ENCODE measurements at places on chromosomes 3 and 15.

DNA sequence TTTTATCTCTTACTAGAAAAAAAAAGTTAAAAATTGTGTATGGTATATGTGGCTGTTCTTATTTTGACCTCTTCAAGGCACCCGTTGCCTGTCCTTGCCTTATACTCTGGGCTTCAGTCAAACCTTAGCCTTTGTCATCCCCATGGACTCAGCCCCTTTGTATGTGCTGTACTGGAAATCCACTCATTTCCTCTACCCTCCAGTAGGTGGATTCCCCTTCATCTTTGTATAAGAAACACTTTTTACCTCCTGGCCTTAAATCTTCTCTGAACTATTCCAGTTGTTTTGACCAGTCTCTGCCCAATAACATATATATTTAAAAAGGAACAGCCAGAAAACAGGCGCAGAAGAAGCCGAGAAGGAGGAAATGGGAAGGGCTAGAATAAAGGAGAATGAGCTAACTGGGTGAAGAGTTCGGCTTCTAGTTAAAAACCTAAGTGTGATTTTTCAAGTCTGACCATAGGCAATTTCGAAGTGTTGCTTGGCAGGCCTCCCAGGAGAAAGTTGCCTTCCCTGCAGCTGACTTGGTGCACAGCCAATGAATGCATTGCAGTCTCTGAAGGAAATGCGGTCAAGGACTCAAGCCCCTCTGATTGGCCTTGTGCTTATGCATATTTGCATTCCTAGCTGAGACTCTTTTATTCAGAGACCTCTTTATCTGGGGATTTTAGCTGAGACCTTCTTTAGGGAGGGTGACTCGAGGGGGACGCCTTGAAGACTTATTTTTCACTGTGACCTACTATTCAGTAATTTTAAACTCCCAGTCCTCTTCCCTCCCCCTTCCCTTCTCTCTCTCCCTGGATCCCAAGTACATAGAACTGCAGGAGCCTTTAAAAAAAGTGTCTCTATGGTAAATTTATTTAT is 277.4 kb downstream of the ROBO1 start:
- DNase-seq = peak; percentile 4

DNA sequence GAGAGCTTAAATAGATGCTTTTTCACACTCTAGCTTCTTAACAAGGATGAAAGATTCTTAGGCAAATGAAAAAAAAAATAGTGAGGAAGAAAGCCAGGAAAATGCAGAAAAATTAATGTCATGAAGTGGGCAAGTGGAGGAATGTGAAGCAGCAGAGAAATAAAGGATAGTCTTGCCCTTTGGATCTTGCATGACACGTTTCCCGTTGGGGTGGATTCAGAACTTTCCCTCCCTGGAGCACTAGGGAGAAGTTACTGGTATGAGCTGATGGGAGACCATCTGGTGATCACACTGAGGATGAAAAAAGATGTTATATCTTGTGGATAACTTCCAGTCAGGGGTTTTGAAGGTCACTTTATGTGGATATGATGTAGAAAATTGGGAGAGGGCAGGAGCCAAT is 361.8 kb upstream of the ROPN1 start:
- DNase-seq = no peak

DNA sequence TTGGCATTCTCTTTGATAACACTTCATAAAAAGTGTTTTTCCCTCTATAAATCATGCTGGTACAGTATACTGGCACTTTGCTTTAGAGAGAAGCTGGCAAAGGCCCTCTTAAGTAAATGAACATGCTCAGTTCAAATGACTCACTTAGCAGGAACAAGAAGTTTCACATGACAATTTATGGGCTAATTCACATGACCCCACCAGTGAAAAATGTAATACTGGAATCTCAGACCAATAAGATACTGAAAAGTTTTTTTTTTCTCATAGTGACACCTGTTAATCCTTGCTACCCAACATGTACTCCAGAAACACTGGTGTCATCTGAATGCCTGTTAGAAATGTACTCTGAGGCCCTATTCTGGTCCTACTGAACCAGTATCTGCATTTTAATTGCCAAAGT is 13.9 kb downstream of the BTBD1 start:
- DNase-seq = peak; percentile 29

GRCh38 chr3:133371181-133371580 is 28.7 kb upstream of the BFSP2 start:
- no peak for DNase-seq

DNA sequence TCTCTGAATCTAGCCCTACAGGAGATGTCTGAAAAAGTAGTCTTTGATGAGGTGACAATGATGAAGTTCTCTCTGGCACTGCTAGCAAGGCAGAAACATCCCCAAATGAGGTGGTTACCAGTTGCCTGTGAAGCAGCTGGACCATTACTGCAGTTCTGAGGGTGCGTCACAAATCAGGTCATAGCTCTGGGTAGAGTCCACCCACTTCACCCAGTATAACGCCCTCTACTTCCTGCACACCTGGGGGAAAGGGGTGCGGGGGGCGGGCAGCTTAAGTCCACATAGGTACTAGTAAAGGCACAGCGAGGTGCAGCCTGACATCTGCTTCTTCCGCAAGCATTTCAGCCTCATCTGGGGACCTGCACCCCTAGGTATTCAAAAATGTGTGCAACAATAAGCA is 13.4 kb upstream of the SATB1 start:
- DNase-seq = no peak

- no peak for DNase-seq
These were observed 33.9 kb upstream of the STRIT1 start for GRCh38 chr3:155327430-155327829.

- DNase-seq = no peak
These were observed 91.6 kb upstream of the TRIM42 start for GRCh38 chr3:140586311-140586710.

- no peak for DNase-seq
These were observed 304.1 kb downstream of the UNC13C start for GRCh38 chr15:54282228-54282836.

- DNase-seq = peak; percentile 15
These were observed 3.7 kb upstream of the EFHB start for GRCh38 chr3:19937459-19938294.

GRCh38 chr3:186342197-186342596 is 19.8 kb downstream of the DGKG start:
- no peak for DNase-seq

- no peak for DNase-seq
These were observed 32.2 kb downstream of the HGD start for GRCh38 chr3:120649830-120650233.

DNA sequence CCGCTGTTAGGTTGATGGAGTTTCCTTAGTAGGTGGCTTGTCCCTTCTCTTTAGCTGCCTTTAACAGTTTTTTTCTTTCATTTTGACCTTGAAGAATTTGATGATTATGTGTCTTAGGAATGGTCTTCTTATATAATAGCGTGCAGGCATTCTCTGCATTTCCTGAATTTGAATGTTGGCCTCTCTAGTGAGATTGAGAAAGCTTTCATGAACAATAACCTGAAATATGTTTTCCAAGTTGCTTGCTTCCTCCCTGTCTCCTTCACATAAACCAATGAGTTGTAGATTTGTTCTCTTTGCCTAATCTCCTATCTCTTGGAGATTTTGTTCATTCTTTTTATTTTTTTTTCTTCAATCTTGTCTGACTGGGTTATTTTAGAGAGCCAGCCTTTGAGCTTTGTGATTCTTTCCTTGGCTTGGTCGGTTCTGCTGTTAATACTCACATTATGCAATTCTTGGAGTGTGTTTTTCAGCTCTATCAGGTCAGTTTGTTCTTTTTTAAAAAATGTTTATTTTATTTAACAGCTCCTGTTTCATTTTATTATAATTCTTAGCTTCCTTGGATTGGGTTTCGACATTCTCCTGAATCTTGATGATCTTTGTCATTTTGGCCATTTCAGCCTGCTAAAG is 627.9 kb downstream of the SI start:
- DNase-seq = no peak

DNA sequence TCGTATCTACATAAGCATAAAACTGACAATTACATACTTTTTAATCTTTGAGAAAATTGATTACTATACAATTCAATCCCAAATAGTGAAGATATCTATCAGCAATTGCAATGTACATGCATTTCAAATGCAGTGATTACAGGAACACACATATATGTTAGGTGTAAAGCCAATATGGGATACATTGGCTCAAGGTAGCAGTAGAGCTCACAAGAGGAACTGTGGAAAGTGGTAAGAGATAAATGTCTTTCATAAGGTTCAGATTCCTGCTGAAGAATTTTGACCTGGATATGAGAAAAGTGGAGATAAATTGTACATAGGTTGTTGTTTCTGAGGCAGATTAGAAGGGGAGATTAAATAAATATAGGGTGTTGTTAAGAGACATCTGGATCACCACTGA is 1280.5 kb downstream of the OTOL1 start:
- DNase-seq = no peak

- no peak for DNase-seq
These were observed 110.0 kb upstream of the MELTF start for GRCh38 chr3:197139586-197139985.

DNA sequence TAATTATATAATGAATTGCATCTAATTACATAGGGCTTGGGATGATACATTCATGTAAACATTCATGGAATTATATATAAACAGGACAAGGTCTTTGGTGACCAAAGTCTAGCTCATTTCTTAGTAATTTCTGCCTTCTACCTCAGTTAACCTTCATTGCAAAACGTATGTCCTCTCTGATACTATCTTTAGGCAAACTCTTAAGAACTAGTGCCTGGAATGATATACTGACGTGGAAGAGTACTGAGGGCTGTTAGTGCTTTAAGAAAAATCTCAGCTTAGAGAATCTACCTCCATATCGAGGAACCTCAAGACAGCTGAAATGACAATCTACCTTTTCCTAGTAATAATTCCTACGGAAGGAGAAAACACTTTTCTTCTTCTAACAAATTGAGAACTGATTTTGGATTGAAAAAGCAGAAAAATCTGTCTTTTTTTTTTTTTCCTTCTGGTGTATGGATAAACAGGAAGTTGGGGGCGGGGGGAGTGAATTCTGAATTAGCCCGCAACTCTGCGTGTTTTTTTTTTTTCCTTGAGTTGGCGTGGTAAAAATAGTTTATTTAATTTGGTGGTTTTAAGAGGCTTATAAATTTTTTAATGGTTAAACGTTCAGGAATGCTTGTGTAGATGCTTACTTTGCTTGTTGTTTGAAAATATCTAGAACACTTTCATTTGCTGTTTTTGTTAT is 43.2 kb downstream of the RARB start:
- no peak for DNase-seq

- DNase-seq = peak; percentile 62
These were observed 836.2 kb downstream of the AGBL1 start for GRCh38 chr15:86915811-86916331.

DNA sequence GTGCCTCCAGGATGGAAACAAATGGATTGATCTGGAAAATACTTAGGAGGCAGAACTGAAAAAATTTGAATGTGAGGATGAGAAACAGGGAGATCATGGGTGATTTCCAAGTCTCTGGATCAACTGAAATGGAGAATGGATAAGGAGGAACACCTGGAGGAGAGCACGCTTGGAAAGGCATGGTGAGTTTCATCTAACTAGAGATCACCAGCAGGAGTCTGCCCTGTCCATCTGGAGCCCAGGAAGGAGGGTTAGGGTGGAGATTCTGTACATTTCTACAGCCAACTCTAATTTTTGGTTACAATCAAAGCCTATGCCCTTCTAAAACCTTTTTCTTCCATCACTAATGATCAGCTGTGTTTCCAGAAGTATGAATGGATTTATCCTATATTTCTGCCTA is 995.9 kb upstream of the CFAP20DC start:
- no peak for DNase-seq

DNA sequence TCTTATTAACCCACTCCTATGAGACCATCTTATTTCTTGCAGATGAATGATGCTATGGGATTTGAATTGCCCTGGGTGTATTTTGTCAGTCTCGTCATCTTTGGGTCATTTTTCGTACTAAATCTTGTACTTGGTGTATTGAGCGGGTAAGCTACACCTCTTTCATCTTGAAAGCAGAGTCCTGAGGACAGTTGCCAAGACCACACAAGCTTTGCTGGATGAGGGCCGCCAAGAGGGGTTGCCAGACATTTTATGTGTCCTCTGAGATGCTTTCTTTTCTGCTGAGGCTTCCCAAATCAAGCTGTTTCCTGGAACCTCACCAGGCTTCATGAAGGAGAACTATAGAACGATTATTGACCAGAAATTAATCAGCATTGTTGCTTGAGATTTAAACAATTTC is 173.2 kb downstream of the CHDH start:
- no peak for DNase-seq

GRCh38 chr15:93200837-93201226 is 111.8 kb upstream of the RGMA start:
- DNase-seq = no peak

DNA sequence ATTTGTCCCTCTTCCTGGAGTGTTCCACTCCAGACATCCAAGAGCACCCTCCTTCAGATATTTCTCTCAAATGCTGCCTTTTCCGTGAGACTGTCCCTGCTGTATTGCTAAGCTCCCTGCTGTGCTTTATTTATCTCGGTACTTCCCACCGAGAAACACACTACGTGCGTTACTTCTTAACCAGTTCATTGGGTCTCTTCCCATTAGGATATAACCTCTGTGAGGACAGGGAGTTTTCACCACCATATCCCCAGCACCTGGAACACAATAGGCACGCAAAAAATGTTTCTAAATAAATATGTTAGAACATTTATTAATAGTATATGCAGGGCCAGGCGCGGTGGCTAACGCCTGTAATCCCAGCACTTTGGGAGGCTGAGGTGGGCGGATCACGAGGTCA is 308.7 kb upstream of the IL12A start:
- DNase-seq = no peak

- peak; percentile 7 for DNase-seq
These were observed 75.7 kb downstream of the GMPS start for GRCh38 chr3:155946178-155946577.

DNA sequence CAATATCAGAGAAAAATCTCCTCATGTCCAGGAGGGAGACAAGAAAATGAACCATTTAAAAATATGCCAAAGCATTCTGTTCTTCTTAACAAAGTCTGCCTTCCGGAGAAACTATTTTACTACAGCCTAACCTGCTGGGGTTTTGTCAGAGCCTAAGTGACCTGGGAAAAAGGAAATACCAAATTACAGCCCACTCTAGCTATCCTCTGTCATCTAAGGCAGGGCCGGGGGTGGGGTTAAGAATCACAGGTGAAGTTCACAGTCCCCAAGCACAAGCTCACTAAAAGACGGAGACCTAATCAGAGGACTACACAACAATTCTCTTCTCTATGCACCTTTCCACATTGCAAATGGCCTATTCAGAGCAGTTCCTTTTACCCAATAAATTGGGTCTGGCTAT is 116.6 kb downstream of the TRIM42 start:
- no peak for DNase-seq

DNA sequence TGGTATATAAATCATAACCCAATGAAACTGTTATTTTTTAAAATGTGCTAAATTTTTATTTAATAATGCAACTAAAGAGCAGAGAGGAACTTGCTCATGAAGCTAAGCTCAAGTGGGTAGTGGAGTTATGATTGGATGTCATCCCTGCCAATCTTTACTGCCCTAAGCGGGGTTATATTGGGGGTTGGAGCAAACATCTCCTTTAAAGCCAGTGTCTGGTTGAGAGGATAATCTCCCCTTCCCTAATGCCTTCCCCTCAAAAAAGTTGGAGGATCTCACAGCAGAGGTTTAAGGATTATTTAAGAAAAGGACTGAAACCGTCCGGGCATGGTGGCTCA is 32.1 kb upstream of the CLASP2 start:
- no peak for DNase-seq

Measured in urothelium cell line (cell line).